ENCODE measurements at places on chromosomes 2 and 18. TPM values are rescaled to one million over a fixed set of nuclear protein-coding genes. Genes with fewer than 3 reads are reported as not detected.
A peak's percentile ranks its signal among the peaks of the same experiment; 100 is the strongest.

PSMA8 gene
- total RNA-seq: 0.93 TPM

AQP12B gene
- not detected for total RNA-seq

UGT1A8 gene
- not detected for total RNA-seq

TLX2 gene
- 0.54 TPM for total RNA-seq

CKAP2L gene
- total RNA-seq: 17.9 TPM

SKA1 gene
- 22.1 TPM for total RNA-seq

CCDC88A gene
- 9.8 TPM for total RNA-seq

DNA sequence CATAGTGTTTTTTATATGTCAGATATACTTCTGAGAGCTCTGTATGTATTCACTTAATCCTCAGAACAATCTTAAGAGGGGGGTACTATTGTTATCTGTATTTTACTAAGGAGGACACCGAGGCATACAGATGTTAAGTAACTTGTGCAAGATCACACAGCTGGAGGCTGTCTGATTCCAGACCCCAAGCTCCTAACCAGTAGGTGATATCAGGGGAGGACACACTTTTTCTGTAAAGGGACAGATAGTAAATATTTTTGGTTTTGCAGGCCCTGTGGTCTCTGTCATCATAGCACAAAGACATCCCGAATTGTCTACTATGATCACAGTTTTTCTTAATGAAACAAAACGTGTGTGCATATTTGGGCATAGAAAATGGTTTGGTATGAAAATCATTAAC lies 143.7 kb downstream of the LAMA3 start:
- no peak for DNase-seq

DNA sequence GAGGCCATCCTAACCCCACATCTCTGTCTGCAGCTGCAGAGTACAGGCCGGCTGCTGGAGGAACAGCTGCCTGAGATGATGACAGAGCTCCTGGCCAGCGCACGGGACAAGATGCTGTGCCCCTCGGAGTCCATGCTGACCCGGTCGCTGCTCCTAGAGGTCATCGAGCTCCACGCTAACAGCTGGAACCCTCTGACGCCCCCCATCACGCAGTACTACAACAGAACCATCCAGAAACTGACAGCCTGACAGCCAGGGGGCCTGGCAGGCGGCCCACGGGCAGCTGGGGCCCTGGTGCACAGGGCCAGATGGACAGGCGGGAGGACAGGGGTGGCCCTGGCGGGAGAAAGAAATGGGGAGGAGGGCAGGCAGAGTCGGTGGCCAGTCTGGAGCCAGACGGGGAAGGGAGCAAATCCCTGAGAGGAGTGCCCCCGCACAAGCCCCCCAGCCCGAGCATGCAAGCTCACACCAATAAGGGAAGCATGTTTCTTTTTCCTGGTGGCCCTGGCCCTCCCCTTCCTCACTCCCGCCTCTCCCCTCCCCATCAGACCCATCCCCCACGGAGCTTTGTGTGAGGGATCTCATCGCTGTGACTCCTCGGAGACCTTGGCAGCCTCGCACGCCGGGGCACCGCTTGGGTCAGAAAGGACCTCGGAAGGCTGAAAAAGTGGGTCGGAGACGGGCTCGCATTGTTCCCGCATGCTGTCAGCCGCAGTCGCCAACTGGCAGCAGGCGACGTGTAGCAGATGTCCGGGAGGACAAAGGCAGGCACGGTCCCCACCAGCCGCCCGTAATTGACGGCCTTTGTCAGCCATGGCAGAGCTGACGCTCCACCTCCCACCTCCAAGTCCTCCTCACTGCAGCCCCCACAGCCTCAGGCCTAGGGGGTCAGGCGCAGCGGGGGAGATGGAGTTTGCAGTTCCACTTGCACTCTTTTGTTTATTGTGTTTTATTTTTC lies 91.2 kb downstream of the SMAD7 start:
- DNase-seq: no peak

- no peak for DNase-seq
These were observed 916.7 kb downstream of the CPS1 start for GRCh38 chr2:211473116-211473515.

- DNase-seq: peak; percentile 45
These were observed 38.3 kb downstream of the GCG start for GRCh38 chr2:162113776-162114168.

- DNase-seq: no peak
These were observed 103.4 kb downstream of the TNS1 start for GRCh38 chr2:217899231-217900009.

DNA sequence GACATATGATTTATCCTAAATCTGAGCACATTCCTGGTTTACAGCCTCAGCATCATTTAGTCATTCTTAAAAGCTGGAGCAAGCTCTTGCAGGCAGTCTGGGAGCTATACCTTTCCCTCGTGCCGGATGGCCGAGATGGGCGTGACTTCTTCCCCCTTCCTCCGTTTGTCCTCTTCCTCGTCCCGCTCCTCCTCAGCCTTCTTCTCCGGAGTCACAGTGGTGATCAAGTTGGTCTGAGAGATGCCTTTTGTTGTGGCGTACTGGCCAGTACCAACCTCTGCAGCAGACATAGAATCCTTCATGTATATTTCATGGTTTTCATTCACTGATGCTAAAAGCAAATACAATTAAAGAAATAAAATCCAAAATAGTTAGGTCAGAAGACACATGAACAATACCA lies 124.1 kb upstream of the ZBTB14 start:
- DNase-seq: no peak

DNA sequence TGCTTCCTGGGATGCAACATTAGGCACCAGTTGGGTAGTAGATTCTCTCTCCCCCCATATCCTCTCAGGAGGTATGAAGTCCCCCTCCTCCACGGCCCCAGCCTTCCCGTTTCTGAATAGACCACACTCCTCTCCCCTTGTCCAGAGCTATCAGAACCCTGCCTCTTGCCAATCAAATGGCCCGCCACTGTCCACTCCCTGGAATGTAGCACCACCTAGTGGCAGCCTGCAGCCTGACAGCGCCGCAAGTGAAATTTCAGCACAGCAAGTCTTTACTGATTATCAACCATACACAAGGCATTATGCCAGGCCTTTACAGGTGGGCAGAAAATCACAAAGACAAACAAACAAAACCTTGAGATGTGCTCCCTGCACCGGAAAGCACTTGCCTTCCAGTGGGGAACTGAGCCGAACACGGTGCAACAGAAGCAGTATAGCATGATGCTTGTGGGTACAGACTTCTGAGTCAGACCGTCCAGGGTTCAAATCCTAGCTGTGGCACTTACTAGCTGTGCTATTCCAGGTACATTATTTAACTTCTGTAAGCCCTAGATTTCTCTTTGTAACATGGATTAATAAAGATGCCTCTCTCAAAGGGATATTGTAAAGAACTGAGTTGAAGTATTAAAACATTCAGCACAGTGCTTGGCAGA lies 174.0 kb downstream of the SMAD2 start:
- peak; percentile 88 for DNase-seq

DNA sequence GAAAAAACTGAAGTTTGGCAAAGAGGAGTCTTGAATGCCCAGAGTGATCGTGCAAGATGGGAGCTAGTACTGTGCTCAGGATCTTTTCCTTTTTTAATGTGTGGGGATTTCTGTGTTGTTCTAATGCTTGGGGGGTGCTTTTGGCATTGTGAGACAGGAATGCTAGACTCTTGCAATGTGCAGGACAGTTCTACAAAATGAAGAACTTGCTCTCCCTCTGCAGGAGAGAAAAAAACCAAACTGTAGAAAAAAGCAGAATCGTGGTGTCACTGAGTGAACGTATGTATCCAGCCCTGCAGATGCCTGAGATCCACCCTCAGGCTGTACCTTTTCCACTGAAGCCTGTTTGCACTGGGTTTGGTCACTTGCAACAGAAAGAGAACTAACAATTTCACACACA lies 12.1 kb upstream of the TTC39C start:
- DNase-seq: no peak

DNA sequence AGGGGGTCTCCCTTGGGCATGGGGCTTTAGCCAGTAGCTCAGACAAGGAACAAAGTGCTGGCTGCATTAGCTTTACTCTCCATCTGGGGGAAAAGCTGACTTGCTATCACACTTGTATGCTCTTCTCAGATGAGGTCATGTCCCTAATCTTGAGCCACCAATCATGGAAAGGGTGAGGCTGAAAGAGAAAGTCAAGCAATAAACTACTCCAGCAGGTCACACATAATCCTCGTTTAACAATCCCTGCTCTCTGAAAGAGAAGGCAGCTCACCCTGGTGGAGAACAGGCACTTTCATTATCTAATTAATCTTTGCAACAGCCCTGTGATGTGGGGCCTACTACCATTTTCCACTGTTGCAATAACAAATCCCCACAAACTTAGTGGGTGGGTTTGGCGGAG lies 129.7 kb upstream of the CAPN13 start:
- no peak for DNase-seq

- DNase-seq: no peak
These were observed 209.2 kb upstream of the SMAD2 start for GRCh38 chr18:48139431-48140347.

DNA sequence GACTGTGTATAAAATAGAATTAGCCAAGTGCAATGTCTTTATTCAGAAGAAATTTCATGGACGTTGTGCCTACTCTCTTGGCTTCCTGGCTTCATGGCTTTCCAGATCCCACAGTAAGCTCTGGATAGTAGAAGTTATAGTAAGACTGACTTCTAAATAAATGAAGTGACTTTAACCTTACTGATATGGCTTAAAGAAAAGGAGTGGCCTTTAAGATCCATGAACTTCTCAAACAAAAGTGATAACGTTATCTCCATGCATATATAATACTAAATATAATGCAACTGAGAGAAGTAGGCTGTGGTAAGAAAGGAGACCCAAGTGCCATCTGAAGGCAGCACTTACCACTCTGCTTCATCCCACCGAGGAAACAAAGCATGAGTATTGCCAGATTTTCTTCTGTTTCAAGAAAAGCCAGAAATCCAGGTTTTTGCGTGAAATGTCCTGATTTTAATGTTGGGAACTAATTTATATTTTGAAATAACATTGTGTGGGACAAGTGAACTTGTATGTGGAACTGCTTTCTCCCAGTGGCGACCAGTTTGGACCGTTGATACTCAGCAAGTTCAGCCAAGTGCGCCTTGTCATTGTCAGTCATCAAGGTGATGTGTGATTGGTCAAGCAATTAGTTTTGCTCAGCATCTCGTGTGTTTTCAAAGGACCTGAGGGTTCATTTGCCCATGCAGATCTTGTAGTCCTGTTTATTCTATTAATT lies 13.9 kb upstream of the IL37 start:
- DNase-seq: no peak

DNA sequence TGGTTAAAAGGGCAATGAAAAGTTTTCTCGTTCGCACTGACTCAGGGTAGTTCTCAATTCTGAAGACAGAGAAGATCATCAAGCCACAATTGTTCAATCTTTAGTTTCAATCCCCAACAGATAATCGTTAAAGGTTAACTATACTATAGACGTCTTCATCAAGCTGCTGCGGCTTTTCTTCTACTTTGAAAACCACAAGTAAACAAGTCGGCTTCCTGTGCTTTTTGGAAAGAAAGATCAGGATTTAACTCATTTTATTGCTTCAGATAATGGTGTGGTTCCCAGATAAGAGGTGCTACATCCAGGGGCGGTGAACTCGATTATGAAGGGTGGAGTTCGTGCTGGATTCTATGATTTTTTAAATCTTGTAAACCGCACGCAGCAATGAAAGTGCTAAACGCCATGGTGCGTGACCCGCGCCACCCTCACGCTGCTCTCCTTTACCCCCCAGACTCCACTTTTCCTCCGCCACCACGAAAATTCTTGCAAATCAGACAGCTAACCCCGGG lies 545 bp upstream of the CDCA7 start:
- no peak for DNase-seq

All from activated CD4-positive, alpha-beta T cell treated with anti-CD3 and anti-CD28 coated beads, Interleukin-2, amount 10 ng/mL, durations not matched to agents 24 days and 14 days (primary cell).